ENCODE measurements at places on chromosomes 5 and 9.

- no peak for DNase-seq
Observed at GRCh38 chr9:92608909-92609445, 61.0 kb downstream of the IPPK start.

DNA sequence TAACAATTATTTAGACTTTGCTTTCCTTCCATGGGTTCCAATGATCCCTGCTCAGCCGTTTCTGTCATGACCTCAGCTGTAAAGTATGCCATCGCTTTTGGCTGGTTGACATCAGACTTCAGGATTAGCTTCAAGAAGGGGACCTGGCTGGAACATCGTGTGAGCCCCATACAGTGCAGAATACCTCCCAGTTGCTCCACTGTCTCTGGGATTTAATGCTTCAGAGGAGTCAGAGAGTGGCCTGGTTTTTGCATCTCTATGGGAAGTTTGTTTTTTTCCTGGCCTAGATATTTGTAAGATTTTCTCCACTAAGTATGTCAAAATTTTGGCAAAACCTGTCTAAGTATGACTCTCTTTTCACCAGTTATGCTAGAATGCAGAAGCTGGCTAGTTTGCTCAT lies 216.9 kb downstream of the GABBR2 start:
- DNase-seq = no peak

DNA sequence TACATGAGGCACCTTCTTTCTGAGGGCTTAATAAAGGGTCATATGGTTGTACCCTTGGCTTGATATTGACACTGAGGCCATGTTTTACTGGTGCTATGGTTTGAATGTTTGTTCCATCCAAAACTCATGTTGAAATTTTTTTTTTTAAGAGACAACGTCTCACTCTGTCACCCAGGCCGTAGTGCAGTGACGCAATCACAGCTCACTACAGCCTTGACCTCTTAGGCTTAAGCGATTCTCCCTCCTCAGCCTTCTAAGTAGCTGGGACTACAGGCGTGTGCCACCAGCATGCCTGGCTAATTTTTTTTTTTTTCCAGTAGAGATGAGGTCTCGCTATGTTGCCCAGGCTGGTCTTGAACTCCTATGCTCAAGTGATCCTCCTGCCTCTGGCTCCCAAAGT lies 20.9 kb downstream of the FAM151B start:
- no peak for DNase-seq

- no peak for DNase-seq
Observed at GRCh38 chr9:111413996-111414395, 70.2 kb downstream of the ECPAS start.

DNA sequence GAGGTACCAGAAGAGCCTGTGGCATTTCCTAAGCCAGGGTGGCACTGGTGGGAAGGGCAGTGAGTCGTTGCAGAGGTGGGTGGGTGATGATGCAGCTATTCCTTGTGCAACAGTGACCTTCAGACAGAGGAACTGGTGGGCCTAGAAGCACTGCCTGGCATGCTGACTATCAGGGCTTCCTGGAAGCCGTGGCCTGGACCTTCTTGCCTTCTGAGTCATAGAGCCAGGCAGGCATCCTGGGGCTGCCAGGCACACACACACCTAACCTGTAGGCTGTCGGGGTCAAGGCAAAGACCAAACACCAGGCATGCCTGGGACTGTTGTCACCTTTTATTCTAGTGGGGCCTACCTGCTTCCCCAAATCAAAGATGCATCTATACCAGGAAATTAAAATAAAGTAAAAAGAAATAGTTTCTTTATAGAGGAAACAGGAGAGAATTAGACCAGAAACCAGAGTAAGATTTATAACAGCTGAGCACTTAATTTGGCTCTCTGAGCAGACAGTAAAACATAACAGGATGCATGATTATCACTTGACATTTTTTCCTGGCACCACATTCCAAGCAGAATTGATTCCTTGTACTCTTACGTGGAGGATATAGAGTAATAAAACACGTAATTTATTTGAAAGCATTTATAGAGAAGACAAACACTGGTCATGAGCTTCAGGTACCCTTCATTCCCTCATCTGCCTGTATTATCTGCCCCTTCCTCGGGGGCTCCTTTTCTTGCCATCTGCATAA lies 25.1 kb downstream of the NANS start:
- DNase-seq = no peak

GRCh38 chr5:174306345-174307030 lies 261.0 kb downstream of the NSG2 start:
- DNase-seq = no peak

- DNase-seq = no peak
Observed at GRCh38 chr5:146920351-146920881, 41.9 kb upstream of the PPP2R2B start.

DNA sequence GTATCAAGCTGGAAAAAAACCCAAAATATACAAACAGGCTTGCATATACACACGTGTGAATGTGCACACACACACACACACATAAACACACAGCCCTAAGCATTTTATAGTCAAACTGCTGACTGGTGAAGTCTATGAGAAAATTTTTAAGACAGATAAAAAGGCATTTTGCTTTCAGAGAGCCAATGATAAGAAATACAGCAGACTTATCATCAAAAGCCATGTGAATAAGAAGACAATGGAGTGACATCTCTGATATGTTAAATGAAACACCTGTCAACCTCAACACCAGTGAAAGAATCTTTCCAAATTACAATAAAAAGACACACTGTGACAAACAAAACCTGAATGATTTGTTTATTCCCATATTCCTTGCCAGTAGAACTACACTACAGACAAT lies 233.3 kb downstream of the CDH9 start:
- DNase-seq = no peak

- DNase-seq = no peak
Observed at GRCh38 chr9:116998305-116998704, 311.2 kb downstream of the TRIM32 start.

GRCh38 chr5:16965581-16965980 lies 29.5 kb upstream of the MYO10 start:
- no peak for DNase-seq

DNA sequence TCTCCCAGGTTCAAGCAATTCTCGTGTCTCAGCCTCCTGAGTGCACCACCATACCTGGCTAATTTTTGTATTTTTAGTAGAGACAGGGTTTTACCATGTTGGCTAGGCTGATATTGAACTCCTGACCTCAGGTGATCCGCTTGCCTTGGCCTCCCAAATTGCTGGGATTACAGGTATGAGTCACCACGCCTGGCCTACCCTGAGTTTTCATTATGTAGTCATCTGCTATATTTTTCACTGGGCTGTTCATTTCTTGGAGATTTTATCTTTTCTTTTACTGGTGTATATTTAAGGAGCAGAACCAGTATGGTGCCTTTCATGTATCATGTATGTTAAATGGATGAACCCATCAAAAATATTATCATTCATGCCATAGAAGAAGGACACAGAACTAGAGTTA lies 377.0 kb upstream of the ACTBL2 start:
- no peak for DNase-seq
